ENCODE measurements at places on chromosomes 2 and 18.

DNA sequence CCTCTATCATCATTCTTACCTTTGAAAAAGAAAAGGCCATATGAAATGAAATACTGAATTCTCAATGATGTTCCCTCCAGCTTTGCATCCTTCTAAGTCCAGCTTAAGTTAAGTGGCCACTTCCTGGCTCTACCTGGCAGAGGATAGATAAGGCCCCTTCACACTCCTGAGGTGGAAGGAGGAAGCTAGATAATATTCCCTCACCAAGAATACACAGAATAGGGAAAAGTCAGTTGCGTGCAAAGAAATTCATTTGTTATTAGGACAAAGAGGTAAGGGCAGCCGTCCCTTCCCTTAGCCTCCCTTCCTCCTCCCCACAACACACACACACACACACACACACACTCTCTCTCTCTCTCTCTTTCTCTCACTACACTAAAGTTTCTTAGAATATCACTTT lies 37.5 kb downstream of the OLA1 start:
- no peak for DNase-seq

DNA sequence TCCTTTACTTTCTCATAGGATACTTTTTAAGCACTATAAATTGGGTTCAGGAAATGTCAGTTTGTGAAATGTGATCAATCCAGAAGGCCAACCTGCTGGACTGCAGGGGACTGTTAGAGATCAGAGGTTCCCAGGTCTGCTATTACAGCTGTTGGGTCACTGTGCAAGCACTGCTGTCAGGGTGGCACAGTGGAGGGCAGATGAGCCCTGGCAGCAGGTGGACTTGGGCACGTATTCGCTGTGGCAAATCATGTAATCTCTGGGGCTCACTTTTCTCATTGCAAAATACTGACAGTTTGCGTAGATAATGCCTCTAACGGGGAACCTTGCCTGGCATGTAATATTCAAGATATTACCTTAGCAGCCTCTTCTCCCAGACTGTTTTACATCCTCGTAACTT lies 18.1 kb downstream of the RAB31 start:
- no peak for DNase-seq

DNA sequence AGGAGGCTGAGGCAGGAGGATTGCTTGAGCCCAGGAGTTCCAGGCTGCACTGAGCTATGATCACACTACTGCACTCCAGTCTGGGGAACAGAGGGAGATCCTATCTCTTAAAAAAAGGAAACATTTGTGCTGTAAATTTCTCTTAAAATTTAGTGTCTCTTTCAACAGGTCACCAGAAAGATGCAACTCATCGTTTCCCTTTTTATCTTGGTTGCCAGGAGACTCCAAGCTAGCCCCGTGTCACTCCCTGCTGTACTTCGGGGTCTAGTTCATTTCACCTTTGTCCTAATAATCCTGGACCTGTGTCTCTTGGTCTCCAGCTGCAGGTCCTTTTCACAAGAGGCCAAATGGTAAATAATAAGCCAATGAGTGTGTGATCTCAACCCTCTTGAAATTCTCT lies 7.1 kb downstream of the HS1BP3 start:
- DNase-seq, result no peak

GRCh38 chr18:56388571-56388970 lies 249.8 kb downstream of the TXNL1 start:
- no peak for DNase-seq

GRCh38 chr18:33596178-33596854 lies 18.3 kb downstream of the ASXL3 start:
- no peak for DNase-seq

DNA sequence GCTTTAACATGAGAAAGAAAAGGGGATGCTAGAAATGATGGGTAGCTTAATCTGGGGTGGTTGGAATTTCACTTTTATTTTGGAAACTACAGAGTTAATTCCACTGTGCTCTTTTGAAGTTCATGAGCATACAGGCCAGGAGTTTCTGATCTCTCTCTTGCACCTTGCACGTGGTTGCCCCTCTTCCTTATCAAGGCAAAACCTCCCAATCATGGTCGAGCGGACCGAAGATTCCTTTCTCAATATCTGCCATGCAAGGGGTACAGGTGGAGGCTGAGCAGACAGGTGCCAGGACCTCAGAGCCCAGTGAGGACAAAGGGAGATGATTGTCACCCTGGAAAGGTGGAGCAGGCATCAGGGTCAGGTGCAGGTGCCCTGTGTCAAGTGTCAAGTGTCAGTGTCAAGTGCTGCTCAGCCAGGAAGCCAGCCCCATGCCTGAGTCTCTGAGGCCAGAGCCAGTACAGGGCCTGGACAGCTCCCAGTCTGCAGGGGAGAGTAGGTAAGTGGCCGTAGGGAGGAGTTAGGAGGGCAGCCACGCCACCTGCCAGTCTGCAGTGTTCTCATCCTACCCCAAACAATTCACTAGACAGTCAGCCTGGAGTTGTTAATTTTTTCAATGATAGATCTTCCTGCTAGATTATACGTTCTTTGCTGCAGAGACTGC lies 42.2 kb downstream of the LPIN1 start:
- DNase-seq, result no peak

DNA sequence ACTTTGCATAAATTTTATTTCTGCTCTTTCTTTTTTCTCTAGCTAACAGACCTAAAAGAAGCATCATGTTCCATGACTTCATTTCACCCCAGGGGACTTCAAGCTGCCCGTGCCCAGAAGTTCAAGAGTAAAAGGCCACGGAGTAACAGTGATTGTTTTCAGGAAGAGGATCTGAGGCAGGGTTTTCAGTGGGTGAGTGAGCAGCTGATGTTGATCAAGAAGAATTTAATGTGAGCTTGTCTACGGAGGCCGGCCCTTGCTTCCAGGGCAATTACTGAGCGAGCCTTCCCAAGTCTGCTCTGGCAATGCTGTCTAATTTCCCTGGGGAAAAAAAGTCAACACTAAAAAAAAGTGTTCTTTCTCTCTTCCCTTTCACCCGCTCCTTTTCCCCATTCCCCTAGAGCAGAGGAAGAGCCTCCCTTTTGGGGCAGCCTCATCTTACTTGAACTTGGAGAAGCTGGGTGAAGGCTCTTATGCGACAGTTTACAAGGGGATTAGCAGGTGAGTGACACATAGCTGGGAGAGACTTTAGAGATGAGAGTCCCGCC lies 1.2 kb downstream of the CDK15 start:
- DNase-seq, result no peak

DNA sequence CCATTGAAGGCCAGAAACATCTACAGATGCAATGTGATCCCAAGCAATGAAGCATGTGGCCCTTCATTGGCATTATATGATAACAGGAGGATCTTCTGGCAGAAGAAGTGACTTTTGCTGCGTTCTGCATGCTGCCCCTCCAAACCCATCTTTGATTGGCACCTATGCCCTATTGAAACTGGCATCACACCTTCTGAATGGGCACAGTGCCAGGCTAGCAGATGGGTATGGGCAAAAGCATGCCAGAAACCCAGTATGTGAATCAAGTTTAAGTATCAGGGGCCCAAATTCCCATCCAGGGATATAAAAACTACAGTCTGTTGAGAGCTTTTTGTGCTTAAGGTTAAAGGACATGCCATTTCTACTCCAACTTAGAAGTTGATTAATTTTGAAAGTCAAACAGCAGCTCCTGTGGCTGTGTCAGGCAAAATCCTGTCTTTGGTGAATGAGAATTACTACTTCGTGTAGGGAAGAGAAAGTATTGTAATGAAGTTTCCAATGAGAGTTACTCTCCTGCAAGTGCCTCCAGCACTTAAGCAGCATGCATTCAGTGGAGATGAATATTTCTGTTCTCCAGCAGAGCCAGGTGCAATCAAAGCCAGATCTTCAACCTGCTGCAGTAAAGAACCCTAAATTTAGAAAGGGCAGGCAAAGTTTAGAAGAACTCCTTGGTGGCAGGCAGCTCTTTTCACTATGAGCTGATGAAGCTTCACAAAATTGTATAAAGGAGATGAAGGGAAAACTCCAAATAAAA lies 8.6 kb downstream of the VRK2 start:
- no peak for DNase-seq

DNA sequence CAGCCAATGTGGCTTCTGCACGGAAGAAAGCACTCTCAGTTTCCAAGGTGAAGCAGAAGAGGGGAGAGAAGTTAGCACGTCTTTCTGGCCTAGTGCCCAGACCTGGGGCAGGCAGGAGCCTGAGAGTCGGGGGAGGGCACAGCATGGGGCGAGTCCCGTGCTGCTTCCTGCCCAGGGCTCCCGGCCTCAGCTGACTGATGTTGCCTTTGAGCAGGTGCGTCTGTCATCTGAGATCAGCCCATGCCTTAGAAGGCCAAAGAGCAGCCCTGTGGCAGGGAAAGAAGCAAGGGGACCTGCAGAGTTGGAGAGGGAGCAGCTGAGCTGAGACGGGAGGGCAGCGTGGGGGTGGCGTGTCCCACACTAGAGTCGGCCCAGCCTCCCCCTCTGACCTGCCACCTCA lies 3.3 kb downstream of the KCNIP3 start:
- no peak for DNase-seq

- DNase-seq, result no peak
These were observed 175.7 kb upstream of the HAAO start for GRCh38 chr2:42967959-42968674.

GRCh38 chr2:122075381-122075780 lies 319.9 kb downstream of the TSN start:
- no peak for DNase-seq

DNA sequence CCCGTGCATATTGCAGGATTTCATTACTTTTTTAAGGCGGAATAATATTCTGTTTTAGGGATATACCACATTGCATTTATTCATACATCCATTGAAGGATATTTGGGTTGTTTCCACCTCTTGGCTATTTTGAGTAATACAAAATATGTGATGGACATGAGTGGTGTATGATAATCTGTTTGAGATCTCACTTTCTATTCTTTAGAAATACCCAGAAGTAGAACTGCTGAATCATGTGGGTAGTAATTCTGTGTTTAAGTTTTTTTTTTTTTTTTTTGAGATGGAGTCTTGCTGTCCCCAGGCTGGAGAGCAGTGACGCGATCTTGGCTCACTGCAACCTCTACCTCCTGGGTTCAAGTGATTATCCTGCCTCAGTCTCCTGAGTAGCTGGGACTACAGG lies 201.4 kb downstream of the NYAP2 start:
- DNase-seq, result no peak

All from NCI-H2081 treated with DMSO at 0.1 percent for 48 hours (cell line).